ENCODE measurements at places on chromosomes 6 and 20.

DNA sequence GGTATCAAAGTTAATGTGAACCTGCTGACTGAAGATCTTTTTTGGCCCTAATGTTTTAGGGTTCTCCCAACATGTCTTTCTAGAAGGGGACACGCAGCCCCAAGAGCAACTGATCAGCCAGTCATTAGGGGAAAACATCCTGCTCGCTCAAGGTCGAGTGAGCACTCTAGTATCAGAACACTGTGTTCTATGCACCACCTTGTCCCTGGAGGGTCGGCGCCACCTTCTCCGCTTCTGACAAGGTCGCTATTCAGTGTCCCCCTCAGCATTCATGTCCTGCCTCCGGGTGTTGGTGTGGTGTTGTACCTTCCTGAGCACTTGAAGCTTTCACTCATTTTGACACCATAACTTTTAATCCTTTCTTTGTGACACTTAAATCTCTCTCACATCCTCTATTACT lies 331.2 kb upstream of the KCNQ5 start:
- no peak for DNase-seq

- no peak for DNase-seq
Observed at GRCh38 chr6:148147463-148147830, 195.2 kb upstream of the SASH1 start.

- no peak for DNase-seq
Observed at GRCh38 chr6:148599967-148600426, 146.8 kb upstream of the UST start.

DNA sequence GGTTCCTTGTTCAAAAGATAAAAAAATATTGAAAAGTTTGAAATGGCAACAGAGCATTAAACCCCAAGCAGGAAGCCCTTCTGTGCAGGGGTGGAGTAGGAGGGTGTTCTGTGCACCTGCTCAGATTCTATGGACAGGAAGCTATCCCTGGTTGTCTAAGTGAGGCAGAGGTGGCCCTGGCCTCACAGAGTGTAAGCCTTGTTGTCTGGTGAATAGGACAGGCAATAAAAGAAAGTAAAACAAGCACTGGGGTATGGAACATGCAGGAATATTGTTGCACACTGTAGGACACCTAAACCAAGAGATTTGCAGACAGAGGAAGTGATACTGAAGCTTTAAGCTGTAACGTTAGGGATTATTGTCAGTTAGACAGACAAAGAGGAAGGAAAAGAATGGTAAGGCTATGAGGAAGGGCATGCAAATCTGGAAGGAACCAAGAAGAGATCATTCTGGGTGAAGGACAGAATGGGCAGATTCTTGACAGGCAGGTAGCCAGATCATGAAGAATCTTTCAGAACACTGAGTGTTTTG lies 66.8 kb downstream of the TBC1D7 start:
- DNase-seq, result no peak

DNA sequence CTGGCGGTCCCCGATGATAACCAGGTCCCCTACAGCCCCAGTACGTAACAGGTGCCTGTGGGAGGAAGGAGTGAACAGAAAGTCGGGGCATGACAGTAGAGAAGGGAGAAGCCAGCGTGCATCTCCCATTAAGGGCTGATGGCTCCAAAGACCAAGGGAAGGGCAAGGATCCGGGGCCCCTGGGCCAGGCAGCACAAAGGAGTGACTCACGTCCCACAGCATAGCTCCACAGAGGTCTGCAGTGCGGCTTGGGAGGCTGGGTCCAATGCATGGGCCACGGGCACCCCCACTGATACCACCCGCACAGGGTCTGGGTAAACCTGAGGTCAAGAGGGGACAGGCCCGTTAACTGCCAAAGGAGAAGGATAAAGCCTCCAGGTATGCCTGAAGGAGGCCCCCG lies 10.3 kb downstream of the AARS2 start:
- DNase-seq, result no peak

- DNase-seq, result no peak
Observed at GRCh38 chr6:7921046-7921445, 10.5 kb upstream of the TXNDC5 start.

- DNase-seq, result no peak
Observed at GRCh38 chr20:25019381-25020155, 27.0 kb upstream of the APMAP start.

DNA sequence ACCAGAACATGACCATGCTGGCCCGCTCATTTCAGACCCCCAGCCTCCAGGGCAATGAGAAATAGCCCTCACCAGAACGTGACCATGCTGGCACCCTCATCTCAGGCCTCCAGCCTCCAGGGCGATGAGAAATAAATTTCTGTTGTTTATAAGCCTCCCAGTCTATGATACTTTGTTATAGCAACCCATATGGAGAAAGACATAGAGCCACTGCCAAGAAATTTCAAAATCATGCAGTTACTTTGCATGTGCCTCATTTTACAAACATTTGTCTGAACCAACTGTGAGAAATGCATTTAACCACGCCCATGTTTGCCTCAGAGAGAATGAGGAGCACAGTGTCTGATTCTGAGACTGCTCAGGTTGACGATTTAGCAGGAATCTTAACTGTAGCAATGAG lies 15.5 kb downstream of the CYP39A1 start:
- DNase-seq, result no peak

- no peak for DNase-seq
Observed at GRCh38 chr6:41190791-41191190, 10.2 kb downstream of the TREML2 start.

GRCh38 chr6:71886184-71887005 lies at the start of gene RIMS1:
RIMS1 (plus strand) TSS chr6:71886550; CDS start chr6:71887024, 474 bp downstream.
- DNase-seq, result no peak
